AG10803 (cell line): ENCODE measurements at places on chromosomes 16 and 17.

GRCh38 chr17:81402981-81403467 is 7.8 kb downstream of the BAHCC1 start:
- no peak for DNase-seq

DNA sequence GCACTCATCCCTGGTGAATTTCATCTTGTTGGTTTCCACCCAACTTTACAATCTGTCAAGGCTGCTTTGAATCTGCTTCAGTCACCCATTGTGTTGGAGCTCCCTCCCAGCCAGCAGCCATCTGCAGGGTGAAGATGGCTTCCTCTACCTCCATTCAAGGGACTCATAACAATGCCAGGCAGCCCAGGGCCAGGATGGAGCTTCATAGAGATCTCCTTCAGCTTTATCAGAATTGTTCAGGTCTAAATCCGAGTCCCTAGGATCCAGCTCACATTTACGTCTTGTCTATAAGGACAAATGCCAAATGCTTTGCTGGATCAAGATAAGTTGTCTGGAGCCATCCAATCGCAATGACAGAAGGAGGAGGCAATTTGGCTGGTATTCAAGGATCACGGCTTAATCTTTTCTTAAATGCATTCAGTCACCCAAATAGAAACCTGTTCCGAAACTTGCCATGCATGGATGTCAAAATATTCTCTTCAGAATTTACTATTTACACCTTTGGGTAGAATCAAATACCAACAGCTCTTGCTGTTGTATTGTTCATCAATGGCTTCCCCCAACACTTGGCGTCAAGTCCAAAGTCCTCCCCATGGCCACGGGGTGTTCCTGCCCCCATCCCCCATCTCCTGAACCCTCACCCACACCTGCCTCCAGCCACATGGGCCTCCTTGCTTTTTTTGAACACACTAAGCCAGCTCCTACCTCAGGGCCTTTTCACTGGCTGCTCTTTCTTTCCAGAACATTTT is 3.8 kb upstream of the FAM171A2 start:
- DNase-seq = no peak

GRCh38 chr16:7867831-7868230 is 535.2 kb downstream of the RBFOX1 start:
- DNase-seq = no peak

DNA sequence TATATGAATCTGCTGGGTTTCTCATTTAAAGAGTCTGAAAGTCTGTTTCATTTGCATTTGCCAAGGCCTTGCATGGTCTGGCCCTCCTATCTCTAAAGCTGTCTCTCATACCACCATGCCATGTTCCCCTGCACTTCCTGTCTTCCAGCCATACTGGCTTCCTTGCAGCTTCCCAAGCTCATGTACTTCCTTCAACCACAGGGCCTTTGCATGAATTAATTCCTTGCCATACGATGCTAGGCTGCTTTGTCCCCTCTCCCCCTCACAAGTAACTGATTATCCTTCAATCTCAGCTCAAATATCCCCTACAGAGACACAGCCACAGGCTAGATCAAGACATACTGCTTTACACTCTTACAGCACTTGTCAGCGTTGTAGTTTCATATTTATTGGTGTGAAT is 5.8 kb downstream of the CRYM start:
- no peak for DNase-seq

GRCh38 chr17:51256101-51256500 is 3.7 kb downstream of the MBTD1 start:
- no peak for DNase-seq

DNA sequence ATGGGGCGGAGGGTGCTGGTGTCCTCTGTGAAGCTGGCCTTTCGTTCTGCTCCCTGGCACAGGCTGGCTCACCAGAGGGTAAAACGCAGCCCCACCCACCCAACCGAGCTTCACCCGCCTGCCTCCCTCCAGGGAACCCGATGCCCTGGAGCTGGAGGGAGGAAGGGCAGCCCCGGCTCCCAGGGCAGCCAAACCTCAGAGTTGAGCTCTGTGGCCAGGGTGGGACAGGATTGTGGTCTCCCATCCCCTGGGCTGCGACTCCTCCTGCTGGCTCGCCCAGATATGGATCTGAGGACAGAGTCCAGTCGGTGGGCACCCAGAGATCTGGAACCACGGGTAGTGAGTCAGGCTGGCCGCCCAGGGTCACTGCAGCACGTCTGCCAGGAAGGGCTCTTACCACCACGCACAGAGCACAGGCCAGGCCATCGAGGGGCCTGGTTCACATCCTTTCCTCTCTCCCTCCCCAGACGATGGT is 42.6 kb upstream of the CHMP6 start:
- no peak for DNase-seq

DNA sequence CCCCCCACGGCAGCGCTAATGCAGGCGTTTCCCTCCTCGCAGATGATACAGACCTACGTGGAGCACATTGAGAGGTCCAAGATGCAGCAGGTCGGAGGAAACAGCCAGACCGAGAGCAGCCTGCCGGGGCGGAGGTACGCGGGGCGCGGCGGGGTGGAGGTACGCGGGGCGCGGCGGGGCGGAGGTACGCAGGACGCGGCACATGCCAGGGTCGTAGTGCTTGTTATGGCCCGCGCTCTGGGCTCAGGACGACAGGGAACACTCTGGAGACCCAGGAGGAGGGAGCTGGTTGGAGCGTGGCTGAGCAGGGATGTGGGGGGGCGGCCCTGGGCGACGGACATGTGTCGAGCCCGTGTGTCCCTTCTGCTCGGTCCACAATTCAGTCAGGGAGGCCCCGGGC is 23.4 kb downstream of the MAPK8IP3 start:
- no peak for DNase-seq

DNA sequence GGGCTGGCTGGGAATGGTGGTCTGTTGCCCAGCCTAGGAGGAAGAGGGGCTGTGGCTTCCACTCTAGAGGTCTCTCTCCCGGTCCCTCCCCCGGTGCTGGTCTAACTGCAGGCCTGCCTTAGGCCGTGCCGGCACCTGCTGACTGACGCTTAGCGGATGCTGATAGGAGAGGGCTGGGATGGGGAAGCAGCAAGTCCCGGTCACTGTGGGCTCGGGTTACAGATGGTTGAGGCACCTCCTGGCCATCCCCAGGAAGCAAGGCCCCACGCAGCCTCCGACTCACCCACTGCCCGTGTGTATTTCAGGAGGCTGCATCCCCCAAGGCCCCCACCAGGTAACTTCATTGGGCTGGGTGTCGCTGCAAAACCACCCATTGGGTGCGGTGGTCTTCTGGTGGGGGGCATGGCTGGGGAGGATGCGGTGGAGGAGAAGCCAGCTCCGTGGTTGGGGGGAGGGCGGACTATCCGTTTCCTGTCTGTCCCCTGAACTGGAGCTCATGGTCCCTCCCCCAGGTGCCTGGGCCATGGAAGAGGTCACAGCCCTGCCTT is 278.9 kb downstream of the SEC14L1 start:
- no peak for DNase-seq

DNA sequence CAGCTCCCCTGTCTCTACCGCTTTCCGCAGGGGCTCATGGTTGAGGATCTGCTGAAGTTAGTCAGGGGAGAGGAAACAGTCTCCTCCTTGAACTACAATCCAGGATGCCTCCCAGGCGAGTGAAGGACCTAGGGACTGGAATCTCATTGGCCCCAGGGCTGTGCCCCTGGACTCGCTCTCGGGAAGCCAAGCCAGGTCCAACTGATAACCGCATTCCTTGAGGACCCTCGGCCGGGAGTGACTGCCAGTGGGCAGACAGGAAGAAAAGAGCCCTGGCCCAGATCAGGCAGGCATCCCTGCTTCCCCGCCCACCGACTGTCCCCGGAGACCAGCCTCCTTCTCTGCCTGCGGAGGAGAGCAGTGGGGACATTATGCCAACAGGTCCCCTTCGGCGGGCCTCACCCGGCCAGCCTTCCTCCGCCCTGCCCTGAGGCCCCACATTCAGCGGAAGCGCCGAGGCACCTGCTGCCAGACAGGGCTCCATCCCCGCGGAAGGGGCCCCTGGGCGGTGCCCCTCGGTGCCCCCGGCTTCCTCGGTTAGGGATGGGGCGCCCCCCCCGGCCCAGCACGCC is 776 bp downstream of the LRRC75A start:
- no peak for DNase-seq

- DNase-seq = no peak
These were observed 55.1 kb upstream of the MNT start for GRCh38 chr17:2455956-2456355.

DNA sequence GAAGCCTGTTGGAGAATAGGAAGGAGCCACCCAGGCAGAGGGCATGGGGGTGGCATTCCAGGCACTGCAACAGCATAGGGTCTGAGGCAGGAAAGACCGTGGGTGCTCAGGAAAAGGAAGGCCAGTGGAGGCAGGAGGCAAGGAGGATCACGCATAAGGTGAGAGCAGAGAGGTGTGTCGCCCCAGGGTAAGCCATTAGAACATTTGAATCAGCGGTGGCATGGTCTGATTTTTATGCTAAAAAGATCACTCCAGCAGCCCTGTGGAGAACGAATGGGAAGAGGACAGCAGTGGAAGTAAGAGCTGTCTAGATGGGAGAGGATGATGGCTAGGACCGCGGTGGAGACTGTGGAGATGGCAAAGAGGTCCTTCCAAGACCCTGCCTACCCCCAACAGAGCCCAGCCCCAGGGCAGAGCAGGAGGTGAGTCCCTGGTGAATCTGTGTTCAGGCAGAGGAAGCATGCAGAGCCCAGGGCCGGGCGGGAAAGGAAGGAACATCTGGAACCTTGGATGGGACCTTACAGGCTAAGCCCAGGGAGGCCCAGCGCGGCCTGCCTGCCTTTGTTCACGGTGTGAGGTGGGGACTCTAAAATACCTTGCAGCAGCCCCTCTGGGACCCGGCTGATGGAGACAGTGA is 7.8 kb downstream of the LPO start:
- DNase-seq = no peak

- DNase-seq = peak; percentile 75
These were observed 72.2 kb upstream of the CREBBP start for GRCh38 chr16:3952737-3953131.

DNA sequence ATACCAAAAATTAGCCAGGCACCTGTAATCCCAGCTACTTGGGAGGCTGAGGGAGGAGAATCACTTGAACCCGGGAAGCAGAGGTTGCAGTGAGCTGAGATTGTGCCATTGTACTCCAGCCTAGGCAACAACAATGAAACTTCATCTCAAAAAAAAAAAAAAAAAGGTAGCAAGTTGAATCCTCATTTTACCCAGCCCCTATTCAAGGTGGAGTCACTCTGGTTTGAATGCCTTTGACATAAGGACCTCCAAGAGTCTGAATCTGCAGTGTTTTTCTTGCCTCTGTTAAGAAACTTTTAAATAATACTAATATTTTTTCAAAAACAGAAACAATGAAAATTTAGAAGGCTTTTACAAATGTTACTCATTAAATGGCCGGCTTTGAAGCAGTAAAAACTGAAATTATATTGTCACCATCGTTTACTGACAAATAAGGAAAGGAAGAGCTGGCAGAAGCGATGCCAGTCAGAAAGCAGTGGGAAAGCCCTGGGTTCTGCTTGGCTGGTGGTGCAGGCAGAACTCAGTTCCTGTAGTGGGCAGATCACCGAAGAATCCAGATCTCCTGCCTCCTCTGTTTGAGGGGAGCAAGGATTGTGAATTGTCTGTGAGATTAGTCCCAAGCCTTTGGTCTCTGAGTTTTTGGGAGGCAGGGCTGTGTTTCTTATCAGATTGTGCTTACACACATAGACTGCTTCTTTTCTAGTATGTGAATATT is 99.7 kb upstream of the HAS3 start:
- DNase-seq = no peak

DNA sequence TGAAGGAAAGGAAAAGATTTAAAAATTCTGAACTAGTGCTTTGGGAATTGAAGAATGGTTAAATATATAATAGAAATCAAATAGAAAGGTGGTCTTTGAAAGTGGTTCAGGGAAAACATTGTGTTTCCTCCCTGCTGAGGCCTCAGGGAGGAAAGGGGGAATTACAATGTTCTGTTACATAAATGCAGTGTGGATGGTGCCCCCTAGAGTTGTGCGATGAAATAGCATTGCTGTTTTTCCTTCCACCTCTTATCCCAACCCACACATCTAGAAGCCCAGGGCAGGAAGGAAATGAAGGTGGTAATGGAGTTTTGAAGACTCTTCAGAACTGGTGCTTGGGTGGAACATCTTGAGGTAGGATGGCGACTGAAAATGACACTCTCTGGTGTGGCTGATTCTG is 6.4 kb upstream of the TOX3 start:
- no peak for DNase-seq

GRCh38 chr16:85395207-85395912 is 217.8 kb upstream of the GSE1 start:
- peak; percentile 99 for DNase-seq

DNA sequence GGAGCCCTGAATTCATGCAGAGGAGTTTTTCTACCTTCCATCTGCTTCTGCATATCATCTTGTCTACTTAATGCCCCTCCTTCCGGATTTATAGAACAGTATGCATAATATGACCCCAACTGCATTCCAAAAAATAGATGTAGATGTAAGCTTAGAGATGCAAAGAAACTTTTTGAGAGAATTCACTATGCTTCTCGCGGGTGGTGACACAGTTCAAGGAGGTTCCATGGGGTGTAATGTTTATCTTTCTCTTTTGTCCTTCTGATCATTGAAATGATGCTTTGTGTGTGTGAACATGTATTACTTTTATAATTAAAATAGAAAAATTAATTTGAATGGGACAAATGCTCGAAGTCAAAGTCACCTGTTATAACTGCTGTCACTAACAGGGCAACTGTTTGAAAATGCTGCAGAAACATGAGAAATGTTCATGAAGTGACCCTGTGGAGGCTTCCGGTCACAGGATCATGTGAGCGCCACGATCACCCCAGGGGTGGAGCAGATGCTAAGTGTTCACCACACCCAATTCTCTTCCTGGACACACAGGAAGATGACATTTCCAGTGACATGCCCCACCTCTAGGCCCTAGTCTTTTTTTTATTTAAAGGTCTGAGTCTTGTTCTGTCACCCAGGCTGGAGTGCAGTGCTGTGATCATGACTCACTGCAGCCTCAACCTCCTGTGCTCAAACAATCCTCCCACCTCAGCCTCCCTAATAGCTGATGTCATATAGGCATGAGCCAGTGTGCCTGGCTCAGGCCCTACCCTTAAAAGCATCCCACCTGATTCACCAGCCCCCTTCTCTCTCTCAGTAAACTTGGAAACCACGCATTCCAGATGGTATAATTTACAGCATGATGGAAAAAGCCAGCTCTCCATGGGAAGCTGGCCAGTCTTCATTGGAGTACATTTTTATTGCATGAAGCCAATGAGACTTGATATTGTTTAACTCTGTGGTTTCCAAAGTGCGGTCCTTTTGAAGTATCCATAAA is 21.0 kb upstream of the AGRP start:
- DNase-seq = no peak

- DNase-seq = no peak
These were observed 62.4 kb downstream of the RAB11FIP4 start for GRCh38 chr17:31453896-31454295.

- DNase-seq = peak; percentile 24
These were observed 24.6 kb downstream of the SOST start for GRCh38 chr17:43733956-43734355.

DNA sequence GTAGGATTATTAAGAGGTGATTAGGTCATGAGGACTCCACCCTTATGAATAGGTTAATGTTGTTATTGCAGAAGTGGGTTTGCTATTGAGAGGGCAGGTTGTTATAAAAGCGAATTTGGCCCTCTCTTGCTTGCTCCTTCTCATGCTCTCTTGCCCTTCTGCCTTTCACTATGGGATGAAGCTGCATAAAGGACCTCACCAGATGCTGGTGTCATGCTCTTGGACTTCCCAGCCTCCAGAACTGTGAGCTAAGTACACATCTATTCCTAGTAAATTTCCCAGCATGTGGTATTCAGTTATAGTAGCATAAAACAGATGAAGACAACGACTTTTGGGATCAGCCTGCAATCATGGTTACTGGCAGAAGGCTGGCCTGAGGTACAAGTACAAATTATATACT is 41.4 kb upstream of the FBXO47 start:
- DNase-seq = no peak

GRCh38 chr17:29622337-29623282 is at the start of gene CORO6:
CORO6 (minus strand) TSS chr17:29622912; CDS start chr17:29621421, 1,491 bp downstream.
- peak; percentile 38 for DNase-seq
